ENCODE measurements at places on chromosomes 6 and 20. TPM values are rescaled to one million over a fixed set of nuclear protein-coding genes. Genes with fewer than 3 reads are reported as not detected.

DNA sequence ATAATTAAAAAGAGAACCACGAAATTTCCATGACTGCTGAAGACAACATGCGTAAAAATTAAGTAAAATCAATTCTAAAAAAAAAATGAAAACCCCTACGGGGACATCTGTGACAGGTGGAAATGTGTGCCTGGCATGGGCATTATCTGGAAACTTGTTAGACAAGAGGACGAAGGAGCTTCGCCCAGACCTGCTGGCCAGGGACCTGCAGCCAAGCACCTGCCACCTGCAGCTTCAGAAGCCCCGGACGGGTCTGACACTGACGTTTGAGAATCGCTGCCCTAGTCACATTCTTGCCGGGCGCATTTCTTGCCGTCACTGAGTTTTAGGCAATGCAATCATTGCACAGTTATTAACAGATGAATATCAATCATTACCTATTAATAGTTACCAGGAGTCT, 140.3 kb downstream of the SMOC2 start:
- peak; percentile 34 for DNase-seq
- no peak overlapping the region for H3K27ac ChIP-seq
- H3K27me3 ChIP-seq = no peaks in the 10 kb centered on the region
- H3K4me3 ChIP-seq = no peak overlapping the region
- H3K36me3 ChIP-seq = no peaks in the 10 kb centered on the region
- no peaks in the 10 kb centered on the region for H3K4me1 ChIP-seq

SLC4A11 gene
- 9.2 TPM for total RNA-seq

ADGRB3 gene
- total RNA-seq = 0.59 TPM

- H3K4me1 ChIP-seq = no peaks in the 10 kb centered on the region
- H3K27me3 ChIP-seq = no peaks in the 10 kb centered on the region
- no peaks in the 10 kb centered on the region for H3K36me3 ChIP-seq
- no peak overlapping the region for H3K27ac ChIP-seq
- H3K4me3 ChIP-seq = no peak overlapping the region
These were observed 124.3 kb downstream of the GRM1 start for GRCh38 chr6:146153040-146153758.

- no peaks in the 10 kb centered on the region for H3K4me1 ChIP-seq
- H3K27ac ChIP-seq = no peak overlapping the region
- no peak for DNase-seq
- no peaks in the 10 kb centered on the region for H3K27me3 ChIP-seq
These were observed 42.9 kb downstream of the ARHGAP18 start for GRCh38 chr6:129667034-129667433.

GRCh38 chr6:18457065-18457737, 70.1 kb downstream of the RNF144B start:
- H3K4me1 ChIP-seq = no peaks in the 10 kb centered on the region
- no peak overlapping the region for H3K27ac ChIP-seq
- H3K36me3 ChIP-seq = no peaks in the 10 kb centered on the region
- DNase-seq = no peak
- H3K4me3 ChIP-seq = no peak overlapping the region

GRCh38 chr6:32529697-32530430, at the start of gene HLA-DRB5:
TSS of gene HLA-DRB5 (minus strand) at chr6:32530287. CDS start at chr6:32530224, 63 bp downstream.
- H3K4me3 ChIP-seq = no peak within 1 kb of the TSS
- H3K27ac ChIP-seq = no peak within 1 kb of the TSS
- H3K27me3 ChIP-seq = no peaks in the 10 kb centered on the region
- no peak for DNase-seq

- H3K4me1 ChIP-seq = no peaks in the 10 kb centered on the region
- no peak overlapping the region for H3K4me3 ChIP-seq
- DNase-seq = no peak
- no peak overlapping the region for H3K27ac ChIP-seq
- no peaks in the 10 kb centered on the region for H3K36me3 ChIP-seq
- no peaks in the 10 kb centered on the region for H3K27me3 ChIP-seq
These were observed 64.2 kb upstream of the XRN2 start for GRCh38 chr20:21238818-21239536.

GRCh38 chr20:33929917-33930316, 63.8 kb upstream of the RALY start:
- no peaks in the 10 kb centered on the region for H3K36me3 ChIP-seq
- no peak overlapping the region for H3K4me3 ChIP-seq
- DNase-seq = no peak
- H3K27me3 ChIP-seq = no peaks in the 10 kb centered on the region

PROKR2 gene
- total RNA-seq = not detected

KCNK17 gene
- total RNA-seq = 0.64 TPM

DNA sequence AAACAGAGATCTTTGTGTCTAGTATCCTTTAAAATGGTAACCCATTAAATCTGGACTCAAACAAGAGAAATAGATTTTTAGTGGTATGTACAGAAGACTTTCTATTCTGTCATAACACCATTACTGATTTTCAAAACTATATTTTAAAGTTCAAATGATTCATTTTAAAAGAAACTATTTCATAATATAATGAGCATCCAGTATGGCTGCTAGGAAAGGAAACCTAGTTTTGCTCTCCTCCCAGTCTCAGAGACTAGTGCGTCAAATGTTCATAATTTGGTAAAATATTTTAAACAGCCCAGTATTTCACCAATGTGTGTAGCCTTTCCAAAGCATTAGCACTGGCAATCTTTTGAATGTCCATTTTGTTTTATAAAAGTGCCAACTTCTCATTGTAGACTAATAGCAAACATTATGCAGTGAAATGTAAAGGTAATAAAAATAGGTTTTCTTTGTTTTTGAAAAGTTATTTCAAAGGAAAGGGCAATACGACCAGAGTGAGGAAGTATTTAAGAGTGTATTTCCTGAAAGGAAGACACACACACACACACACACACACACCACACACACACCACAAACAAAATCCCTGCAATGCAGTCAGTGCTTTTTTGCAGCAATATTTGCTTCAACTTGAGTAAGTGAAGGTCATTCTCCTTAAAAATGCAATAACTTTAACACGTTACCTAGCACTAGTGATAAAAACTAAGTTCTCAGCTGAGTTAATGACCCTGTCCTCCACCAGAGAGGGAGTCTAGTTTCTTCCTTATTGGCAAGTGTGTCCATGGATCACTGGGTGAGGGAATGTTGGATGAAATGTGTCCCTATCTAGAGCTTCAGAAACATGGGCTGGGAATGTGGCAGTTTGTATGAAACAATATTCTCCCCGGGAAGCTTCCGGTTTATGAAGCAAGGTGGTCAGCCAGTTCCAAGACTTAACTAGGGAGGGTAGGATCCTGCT, 4.6 kb downstream of the PPP1R3G start:
- no peaks in the 10 kb centered on the region for H3K36me3 ChIP-seq
- H3K4me1 ChIP-seq = no peaks in the 10 kb centered on the region
- no peaks in the 10 kb centered on the region for H3K27me3 ChIP-seq
- H3K27ac ChIP-seq = no peak overlapping the region
- no peak for DNase-seq

- H3K4me3 ChIP-seq = no peak overlapping the region
- H3K27me3 ChIP-seq = no peaks in the 10 kb centered on the region
- no peak overlapping the region for H3K27ac ChIP-seq
- H3K36me3 ChIP-seq = no peaks in the 10 kb centered on the region
- DNase-seq = no peak
These were observed 38.2 kb downstream of the FAM184A start for GRCh38 chr6:119040229-119040628.

- no peak overlapping the region for H3K4me3 ChIP-seq
- DNase-seq = no peak
- H3K27ac ChIP-seq = no peak overlapping the region
These were observed 3.4 kb downstream of the MED20 start for GRCh38 chr6:41917528-41917927.

DNA sequence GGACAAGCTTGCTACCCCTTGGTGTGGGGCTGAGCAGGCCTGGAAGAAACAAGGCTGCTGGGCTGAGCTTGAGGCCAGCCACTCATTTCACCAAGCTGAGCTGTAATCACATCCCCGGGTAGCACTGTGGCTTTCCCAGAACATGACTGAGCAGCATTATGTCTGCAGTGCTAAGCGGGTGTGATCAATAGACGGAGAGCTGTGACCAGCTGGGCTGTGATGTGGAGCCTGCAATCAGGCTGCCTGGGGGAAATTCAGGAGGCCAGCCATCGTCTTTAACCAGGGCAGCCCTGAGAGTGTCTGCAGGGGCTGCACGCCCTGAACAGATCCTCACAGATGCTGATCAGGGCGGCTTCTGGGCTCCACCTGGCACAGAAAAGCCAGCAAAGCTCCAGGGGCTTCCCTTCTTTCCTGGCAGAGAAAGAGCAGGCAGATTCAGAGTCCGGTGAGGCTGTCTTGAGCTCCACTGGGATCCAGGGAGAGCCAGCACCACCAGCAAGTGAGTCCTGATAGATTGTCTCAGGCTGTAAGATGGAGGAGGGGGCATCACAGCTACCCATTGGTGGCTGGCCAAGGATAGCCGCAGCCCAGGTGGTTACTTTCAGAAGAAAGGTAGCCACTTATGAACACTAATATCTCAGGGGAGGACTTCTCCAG, 165.9 kb downstream of the NRN1 start:
- H3K36me3 ChIP-seq = no peaks in the 10 kb centered on the region
- no peak overlapping the region for H3K27ac ChIP-seq
- no peaks in the 10 kb centered on the region for H3K4me1 ChIP-seq
- H3K27me3 ChIP-seq = no peaks in the 10 kb centered on the region

EZR gene
- 118 TPM for total RNA-seq

SLC22A7 gene
- not detected for total RNA-seq

DNA sequence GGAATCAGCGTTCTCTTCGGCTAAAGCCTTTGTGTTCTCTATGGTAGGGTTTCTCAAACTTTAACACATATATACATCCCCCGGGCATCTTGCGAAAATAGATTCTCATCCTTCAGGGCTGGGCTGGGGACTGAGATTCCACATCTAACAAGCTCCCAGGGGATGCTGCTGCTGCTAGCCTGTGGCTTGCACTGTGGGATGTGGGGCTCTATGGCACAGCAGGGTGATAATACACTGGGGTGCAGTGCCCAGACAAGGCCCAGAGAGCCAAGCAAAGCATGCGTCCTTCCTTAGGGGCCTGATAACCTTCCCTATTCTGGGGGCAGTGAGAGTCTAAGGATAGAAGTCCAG, 102.0 kb downstream of the LAMP5 start:
- no peak overlapping the region for H3K27ac ChIP-seq
- H3K27me3 ChIP-seq = no peaks in the 10 kb centered on the region
- no peak overlapping the region for H3K4me3 ChIP-seq
- H3K36me3 ChIP-seq = no peaks in the 10 kb centered on the region

SLC17A9 gene
- 3.5 TPM for total RNA-seq

GRCh38 chr6:137343241-137343640, 124.1 kb upstream of the IFNGR1 start:
- no peaks in the 10 kb centered on the region for H3K27me3 ChIP-seq
- H3K27ac ChIP-seq = no peak overlapping the region
- H3K4me3 ChIP-seq = no peak overlapping the region
- H3K4me1 ChIP-seq = no peaks in the 10 kb centered on the region

GRCh38 chr6:33822575-33823395, 19.0 kb upstream of the MLN start:
- DNase-seq = no peak
- H3K27ac ChIP-seq = no peak overlapping the region
- peaks cover 4% of the 10 kb centered on the region for H3K4me1 ChIP-seq
- no peak overlapping the region for H3K4me3 ChIP-seq
- H3K36me3 ChIP-seq = no peaks in the 10 kb centered on the region

OPRM1 gene
- not detected for total RNA-seq

DNA sequence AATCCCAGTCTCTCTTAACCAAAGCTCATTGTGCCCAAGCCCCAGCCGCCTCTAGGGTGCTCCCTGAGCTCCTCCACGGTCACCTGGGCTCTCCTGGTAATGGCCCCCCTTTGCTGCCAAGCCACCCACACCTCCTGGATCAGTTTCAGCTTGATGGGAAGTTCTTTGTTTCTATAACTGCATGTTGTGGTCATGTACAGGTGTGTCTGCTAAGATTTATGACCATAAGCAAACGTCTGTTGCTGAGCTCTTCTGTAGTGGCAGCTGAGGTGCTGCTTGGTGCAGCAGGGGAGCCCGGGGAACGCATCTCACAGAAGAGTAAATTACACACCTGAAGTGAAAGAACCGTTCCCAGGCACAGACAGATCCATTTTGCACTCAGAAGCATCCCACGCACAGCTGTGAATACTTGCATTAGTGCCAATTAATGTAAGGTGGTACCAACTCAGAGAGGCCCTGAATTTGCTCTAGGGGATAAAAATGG, 194.6 kb upstream of the ARID1B start:
- H3K36me3 ChIP-seq = no peaks in the 10 kb centered on the region
- no peak for DNase-seq
- H3K4me1 ChIP-seq = no peaks in the 10 kb centered on the region
- H3K27ac ChIP-seq = no peak overlapping the region
- H3K4me3 ChIP-seq = no peak overlapping the region
- H3K27me3 ChIP-seq = no peaks in the 10 kb centered on the region

GRCh38 chr6:22294301-22294700, 2.5 kb downstream of the PRL start:
- no peaks in the 10 kb centered on the region for H3K4me1 ChIP-seq
- DNase-seq = no peak
- no peaks in the 10 kb centered on the region for H3K36me3 ChIP-seq
- H3K27ac ChIP-seq = no peak overlapping the region
- no peaks in the 10 kb centered on the region for H3K27me3 ChIP-seq
- no peak overlapping the region for H3K4me3 ChIP-seq

GRM1 gene
- total RNA-seq = 0.68 TPM

CD40 gene
- total RNA-seq = 16.9 TPM

DNA sequence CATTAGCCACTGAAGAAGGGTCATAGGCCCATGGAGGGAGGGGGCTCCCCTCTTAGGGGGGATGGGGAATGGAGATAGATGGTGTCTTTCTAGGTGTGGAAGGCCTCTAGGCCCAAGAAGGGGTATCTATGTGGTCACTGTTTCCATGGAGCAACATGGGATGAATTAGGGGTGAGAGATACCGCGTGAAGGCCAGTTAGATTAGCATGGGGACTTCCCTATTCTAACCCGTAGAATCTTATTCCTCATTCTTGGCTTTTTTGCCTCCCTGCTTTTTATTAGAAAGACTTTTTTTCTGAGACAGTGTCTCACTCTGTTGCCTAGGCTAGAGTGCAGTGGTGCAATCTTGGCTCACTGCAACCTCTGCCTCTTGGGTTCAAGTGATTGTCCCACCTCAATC, 3.2 kb downstream of the RAB44 start:
- no peak overlapping the region for H3K27ac ChIP-seq
- DNase-seq = no peak
- no peaks in the 10 kb centered on the region for H3K36me3 ChIP-seq
- H3K4me3 ChIP-seq = no peak overlapping the region

DNA sequence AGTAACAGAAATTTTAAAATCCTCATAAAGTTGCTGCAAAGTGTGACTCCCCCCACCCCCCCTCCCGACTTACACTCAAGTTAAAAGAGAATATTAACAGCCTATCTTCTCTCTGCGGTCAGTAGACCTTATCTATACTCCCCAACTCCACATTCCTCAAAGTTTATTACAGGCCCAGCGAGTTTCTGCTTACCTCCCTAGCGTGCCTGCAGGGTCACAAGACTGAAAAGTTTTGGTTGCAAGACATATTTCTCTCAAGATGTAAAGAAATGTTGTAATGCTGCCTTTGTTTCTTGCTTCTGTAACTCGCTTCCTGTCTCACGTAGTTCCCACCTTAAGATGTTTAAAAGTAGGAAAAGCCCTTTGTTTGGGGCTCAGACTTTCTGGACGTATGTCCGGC, 699.6 kb downstream of the PHF3 start:
- no peak for DNase-seq
- H3K4me1 ChIP-seq = no peaks in the 10 kb centered on the region
- H3K27me3 ChIP-seq = no peaks in the 10 kb centered on the region
